ENCODE measurements at places on chromosomes 2 and 18.

DNA sequence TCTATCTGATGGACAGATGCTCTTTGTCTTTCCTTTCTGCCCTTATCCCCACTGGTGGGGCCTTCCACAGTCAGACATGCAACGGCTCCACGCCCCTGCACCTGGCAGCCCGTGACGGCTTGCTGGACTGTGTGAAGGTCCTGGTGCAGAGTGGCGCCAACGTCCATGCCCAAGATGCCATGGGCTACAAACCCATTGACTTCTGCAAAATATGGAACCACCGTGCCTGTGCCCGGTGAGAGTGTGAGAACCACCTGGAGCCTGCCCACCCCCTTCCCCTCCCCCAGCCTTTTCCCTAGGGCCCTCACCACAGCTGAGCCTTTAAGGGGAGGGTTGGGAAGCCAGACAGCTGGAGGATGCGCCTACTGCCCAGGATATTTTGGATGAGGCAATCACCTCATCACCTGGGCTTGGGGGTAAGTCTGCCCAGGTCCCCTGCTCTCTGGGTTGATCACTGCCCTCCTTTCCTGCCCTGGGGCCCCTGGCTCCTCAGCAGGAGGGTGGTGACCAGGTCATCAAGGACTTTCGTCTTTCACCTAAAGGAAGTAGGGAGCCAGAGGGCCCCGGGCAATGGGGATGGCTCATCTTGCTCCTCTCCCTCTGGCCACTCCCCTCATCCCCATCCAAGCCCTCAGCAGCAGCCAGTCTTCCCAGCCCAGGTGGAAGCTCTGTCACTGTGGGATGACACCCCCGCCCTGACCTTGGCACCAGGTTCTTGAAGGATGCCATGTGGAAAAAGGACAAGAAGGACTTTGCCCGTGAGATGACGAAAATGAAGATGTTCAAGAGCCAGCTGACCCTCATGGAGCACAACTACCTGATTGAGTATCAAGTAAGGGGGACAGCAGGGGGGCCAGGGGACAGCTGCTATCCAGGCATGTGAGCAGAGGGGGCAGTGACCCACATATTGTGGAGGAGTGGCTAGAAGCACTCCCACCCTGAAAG lies 3.7 kb downstream of the ANKRD53 start:
- DNase-seq, result peak; percentile 21

DNA sequence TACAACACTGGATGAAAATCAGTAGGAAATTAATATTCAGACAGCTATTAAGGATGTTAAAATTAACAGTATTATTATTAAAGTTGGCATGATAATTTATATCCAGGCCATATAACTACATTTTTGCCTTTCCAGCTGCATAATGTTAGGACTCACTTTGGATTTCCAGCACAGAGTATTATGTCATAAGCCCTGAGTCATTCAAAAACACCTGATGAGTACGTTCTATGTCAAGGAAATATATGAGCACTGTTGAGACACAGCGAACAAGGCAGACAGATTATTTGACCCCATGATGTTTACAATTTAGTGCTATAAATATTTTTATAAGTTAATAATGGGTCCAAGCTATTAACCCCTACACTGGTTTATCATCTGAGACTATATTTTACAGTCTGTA lies 59.8 kb upstream of the RIT2 start:
- no peak for DNase-seq

DNA sequence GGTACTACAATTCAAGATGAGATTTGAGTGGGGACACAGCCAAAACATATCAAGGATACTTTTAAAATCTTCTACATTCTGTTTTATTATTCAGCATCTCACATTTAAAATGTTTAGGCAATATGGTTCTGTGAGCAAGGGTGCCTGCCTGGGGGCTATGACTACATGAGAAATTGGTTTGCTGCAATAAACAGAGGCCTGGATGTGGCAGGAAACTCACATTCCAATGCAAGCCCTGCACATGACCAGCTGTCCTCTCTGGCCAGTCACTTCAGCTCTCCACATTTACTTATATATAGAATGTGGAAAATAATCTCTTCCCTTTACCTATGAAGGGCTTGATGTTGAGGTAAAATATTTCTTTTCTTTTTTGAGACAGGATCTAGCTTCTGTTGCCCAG lies 193.4 kb downstream of the LRRTM1 start:
- DNase-seq, result no peak

DNA sequence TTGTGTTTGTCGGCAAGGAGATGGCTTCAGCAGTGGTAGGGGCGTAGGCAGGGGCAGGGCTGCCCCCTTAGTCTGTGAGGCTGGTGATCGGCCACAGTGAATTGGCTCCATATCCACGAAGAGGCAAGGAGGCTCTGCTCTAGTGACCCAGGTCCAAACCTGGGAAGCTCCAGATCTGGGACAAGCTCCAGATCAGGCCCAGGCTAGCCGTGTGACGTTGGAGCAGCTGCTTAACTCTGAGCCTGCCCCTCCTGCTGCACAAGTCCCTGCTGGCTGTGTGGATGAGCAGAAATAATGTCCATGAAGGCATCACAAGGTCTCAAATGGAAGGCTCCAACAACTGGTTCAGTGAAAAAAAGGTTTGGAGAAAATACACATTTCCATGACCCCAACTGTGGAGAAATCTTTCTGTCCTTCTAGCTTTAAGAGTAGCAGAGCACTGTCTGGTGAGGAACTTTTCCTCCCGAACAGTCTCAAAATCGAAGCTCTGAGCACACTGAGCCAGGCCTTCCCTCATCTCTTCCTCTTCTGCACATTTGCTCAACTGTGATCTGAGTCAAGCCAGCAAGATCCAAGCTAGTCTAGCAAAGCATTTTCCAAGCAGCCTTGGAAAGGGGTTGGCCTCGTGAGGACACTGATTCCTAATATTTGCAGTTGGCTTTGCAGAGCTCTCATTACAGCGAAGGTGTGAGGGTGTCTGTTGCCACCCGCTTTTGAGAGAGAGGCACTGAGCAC lies 67.0 kb upstream of the TCF7L1 start:
- DNase-seq, result no peak

DNA sequence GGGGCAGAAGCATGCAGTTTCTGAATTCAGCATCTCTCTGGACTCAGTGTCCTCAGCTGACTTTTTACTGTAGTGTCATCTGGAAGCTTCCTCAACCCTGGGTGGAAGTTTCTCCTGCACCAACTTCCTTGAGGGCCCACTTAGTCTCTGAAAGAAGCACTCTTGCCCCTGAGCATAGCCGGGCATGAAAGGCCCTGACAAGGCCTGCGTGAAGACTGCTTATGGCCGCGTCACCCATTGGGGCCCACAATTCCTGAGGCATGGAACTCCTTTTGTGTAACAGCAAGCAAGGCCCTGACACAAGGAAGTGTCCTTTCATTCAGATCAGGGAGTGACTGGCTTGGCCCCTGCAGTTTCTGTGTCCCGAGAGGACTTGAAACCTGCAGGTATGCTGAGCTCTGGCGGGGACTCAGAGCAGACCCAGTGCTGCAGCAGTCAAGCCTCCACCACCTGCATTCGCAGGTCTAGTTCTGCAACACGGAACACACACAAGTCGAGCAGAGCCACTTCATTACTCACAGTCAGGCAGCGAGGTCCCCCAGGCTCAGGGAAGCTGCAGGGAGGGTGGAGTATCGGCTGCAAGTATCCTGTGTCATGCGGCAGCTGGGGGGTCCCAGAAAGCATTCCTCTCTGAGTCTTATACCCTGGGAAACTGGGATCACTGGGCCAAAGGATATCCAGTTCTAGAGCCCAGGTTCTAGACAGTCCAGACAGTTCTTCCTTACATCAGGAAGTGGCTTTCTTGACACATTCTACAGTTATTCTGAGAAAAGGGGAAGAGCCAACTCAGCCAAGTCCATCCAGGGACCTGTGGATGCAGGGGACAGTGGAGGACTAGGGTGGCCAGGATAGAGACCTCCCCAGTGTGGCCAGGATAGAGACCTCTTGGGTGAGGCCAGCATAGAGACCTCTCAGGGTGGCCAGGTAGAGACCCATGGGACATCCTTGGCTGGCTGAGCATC lies 35.6 kb upstream of the PRLH start:
- no peak for DNase-seq

DNA sequence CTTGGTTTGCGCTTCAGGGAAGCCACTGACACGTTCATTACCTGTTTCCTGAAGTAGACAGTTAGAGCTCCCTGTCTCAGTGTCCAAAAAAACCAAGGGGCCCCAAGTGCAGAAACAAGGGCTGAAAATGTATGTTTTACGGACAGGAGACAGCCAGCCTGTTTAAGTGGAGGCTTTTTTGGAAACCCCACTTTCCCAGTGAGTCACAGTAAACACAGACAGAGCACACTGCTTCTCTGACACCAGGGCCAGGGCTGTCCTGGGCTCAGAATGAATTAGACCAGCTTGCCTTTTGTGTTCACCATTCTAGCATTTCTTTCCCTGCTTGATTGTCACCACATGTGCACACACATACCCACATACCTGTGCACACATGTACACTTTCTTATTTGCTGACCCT lies 128.6 kb downstream of the SH3RF3 start:
- DNase-seq, result no peak

GRCh38 chr2:10572701-10573100 lies 117.1 kb downstream of the NOL10 start:
- no peak for DNase-seq

- DNase-seq, result no peak
Observed at GRCh38 chr2:188404341-188405004, 112.8 kb downstream of the GULP1 start.

- DNase-seq, result no peak
Observed at GRCh38 chr18:10230072-10230471, 224.4 kb upstream of the APCDD1 start.

- peak; percentile 41 for DNase-seq
Observed at GRCh38 chr2:86038291-86039081, 67.2 kb downstream of the POLR1A start.

DNA sequence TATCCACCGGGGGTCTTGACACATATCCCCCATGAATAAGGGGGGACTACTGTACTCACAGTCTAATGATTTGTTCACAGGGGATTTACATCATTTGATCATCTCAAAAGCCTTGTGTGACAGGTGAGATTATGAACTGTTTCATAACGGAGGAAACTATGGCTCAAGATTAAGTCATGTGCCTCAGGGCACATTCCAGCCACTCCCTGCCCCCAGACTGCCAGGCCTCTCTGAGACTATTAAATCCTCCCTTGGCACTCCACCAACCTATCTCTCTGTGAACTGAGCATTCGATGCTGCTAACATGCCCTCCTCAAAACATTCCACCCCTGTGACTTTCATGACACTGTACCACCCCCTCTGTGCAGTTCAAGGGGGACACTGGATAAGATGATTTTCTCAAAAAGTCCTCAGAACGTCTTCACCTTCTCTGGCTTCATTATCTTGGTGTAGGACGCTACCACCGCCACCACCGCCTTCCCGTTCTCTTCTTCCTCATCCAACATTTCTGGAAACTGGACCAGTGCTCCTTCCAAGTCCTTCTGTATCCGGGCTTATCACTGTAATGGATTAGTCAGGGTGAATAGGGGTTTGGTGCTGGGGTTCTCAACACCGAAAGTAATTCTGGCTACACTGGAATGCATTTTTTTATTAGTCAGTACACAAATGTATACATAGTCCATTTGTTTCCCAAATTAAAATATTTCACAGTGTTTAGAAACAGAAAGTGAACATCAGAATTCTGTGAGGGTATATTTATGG lies 169.6 kb downstream of the KCNS3 start:
- no peak for DNase-seq

- peak; percentile 89 for DNase-seq
Observed at GRCh38 chr2:110204408-110205385, at the start of gene NPHP1. TSS of gene NPHP1 (minus strand) at chr2:110205013. CDS start at chr2:110204968, 45 bp downstream.

GRCh38 chr18:14969500-14969899 lies 221.5 kb downstream of the ANKRD30B start:
- DNase-seq, result no peak

GRCh38 chr18:45715212-45715780 lies 8.7 kb upstream of the SLC14A1 start:
- no peak for DNase-seq

GRCh38 chr2:27080140-27080469 lies 1.7 kb downstream of the EMILIN1 start:
- DNase-seq, result no peak

DNA sequence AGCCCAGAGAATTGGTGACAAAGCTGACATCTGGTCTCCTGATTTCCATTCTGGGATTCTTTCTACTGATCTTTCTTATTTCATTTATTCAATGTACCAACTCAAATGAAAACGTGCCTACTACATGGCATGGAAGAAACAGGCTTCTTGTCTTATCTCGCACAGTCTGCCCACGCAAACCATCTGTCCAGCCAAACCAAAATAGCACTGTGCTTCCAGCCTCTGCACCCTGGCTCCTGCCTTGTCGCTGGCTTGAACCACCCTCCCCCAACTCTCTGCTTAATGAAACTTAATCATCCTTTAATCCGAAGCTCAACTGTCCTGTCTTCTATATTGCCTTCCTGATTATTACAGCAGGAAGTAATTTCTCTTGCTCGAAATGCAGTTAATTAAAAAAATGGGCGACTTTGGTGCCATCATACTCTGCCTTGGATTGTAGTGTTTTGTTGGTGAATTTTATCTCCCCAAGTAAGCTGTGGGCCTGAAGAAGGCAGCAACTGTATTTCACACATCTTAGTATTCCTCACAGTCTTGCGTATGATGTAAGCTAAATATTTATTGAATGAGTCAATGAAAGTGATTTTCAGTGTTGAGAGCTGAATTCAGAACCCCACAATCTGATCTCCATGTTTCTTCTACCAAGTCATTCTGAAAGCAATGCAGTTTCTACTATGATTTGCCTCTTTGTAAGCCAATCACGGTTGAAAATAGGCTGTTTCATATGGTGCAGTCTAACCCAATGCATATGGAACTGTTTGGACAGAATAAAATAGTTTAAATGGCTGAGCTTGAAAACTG lies 190.8 kb downstream of the TMEM247 start:
- DNase-seq, result no peak

DNA sequence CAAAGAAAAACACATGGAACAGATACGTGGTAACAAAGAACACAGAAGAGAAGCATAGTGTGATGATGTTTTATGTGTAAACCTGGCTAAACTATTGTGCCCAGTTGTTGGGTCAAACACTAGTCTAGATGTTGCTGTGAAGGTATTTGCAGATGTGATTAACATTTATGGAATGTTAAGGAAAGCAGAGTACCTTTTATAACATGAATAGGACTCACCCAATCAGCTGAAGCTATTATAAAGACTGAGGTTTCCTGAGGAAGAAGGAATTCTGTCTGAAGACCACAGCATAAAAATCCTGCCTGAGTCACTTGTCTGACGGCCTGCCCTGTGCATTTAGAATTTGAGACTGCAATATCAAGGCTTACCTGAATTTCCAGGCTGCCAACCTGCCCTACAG lies 253.1 kb downstream of the DYM start:
- no peak for DNase-seq

- no peak for DNase-seq
Observed at GRCh38 chr2:164692114-164692513, 70.8 kb upstream of the GRB14 start.

GRCh38 chr2:171675810-171676345 lies 11.4 kb upstream of the DYNC1I2 start:
- no peak for DNase-seq

DNA sequence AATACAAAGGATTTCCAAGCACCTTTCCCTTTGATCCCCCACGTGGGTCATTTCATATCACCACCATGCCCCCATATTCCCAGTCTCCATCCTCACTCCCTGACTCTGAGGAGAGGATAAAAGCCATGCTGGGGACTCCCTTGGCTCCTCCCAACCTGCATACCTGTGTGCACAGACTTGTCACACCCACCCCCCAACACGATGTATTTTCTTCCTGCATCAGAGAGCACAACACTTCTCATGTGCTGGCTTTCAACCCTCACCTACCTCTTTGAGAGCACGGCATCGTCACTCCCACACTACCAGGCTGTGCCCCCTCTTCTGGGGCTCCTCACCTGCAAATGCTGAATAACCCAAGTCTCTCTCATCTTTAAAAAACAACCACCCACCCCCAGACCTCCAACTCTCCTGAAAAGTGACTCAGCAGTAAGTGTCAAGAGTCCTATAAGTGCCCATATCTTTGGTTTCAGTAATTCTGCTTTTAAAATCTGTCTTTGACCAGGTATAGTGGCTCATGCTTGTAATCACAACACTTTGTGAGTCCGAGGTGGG lies 53.1 kb downstream of the AP1S3 start:
- DNase-seq, result no peak
